Stimulated activated naive CD4-positive, alpha-beta T cell (primary cell): ENCODE measurements at places on chromosomes 7 and 10.

DNA sequence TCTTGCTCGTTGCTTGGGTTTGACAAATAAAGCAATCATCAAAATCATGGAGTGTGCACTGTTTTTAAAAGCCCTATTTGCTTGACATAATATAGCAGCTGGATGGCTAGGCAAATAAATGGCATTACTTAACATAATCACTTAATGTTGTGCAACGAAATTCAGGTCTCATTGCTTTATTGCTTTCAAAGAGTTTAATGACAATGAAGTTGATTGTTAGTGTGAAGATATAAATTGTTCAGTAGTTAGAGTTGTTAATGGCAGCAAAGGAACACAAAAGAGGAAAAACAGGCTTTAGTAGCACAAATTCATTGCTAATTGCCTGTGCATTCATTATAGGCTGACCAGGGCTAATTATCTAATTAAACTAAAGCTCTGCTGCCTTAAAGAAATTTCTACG, 7.6 kb upstream of the ADO start:
- no peak for DNase-seq

- no peak for DNase-seq
Measured at GRCh38 chr7:137032436-137032835, 164.0 kb downstream of the CHRM2 start.

DNA sequence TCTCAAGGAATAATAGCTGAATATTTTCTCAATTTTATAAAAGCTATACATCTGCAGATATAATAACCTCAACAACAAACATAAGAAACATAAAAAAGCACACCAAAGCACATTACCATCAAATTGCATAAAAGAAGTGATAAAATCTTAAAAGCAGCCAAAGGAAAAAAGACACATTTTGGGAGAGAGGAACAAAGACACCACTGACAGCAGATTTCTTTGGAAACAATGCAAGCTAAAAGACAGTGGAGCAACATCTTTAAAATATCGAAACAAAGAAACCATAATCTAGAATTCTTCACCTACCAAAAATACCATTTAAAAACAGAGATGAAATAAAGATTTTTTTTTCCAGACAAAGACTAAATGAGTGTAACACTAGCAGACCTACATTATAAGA, 55.7 kb upstream of the TEX47 start:
- no peak for DNase-seq

DNA sequence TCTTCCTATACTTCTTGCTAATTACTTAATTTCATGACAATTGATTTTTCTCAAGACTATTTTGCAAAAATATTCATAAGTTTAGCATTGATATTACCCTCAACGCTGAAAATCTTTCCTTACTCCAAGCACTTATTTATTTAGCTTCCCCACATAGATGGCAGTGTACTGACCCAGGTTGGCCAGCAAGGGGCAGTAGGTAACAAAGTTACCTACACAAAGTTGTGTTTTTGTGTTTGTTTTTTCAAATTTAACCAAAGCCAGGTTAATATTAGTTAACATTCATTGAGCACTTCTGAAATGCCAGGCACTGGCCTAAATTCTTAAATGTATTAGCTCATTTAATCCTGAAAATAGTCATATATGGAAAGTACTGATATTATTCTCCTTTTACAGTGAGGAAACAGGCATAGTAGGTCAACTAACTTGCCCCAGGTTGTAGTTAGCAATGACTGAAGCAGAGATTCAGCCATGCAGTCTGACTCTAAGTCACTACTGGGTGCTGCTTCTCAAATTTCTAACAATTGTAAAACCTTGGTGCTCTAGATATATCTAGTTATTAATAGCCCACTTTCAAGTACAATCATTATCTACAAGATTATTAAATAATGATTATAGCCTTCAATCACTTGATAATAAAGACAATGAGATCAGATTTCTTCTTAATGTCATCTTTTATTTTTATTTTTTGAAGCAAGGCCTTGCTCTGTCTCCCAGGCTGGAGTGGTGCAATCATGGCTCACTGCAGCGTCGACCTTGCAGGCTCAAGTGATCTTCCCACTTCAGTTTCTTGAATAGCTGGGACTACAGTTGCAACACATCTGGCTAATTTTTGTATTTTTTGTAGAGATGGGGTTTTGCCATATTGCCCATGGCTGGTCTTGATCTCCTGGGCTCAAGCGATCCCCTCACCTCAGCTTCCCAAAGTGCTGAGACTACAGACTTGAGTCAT, 5.8 kb upstream of the GGCT start:
- peak; percentile 23 for DNase-seq

DNA sequence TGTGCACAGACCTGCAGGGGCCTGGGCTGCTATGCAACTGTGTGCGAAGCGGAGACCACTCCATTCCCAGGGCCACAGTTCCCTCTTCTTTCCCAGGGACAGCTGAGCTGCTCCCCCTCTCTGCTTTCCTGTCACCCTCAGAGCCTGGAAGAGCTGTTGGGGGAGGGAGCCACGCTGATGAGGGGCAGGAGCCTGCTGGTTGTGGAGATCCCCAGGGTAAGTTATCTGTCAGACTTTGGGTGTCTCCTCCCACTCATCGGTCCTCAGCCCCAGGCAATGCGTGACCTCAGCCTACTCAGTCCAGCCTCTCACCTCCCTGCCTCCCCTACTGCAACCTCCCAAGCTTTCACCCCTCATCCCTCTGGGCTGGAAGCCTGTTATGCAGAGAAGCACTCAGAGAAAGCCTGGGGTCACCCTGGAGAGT, 53.5 kb downstream of the ZNF467 start:
- no peak for DNase-seq

GRCh38 chr7:34162677-34163076, 257.3 kb downstream of the BMPER start:
- DNase-seq = no peak

DNA sequence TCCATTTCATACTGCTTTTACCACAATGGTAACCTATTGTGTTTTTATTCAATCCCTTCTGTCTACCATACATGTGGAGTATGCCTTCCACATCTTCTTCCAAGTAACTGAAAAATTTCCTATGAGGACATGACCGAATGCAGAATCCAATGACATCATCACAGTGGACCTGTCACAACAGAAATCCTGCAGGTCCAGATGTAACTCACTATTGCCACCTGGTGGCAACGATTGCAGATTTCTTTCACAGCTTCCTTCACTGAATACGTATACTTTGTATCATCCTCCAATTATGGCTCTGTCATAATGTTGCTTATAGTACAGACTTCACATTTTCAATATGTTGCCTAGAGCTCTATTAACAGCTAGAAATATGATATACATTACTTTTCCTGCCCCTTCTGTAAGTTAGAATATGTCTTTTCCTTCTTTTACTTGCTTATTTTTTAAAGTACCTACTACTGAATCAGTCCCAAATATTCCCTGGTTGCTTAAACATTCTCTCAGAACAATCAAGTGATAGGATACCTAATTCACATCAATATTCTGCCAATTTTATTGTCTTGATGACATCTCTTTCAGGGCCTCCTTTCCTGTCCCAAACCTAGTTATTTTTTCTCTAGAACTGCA, 45.4 kb downstream of the SLC13A1 start:
- no peak for DNase-seq

DNA sequence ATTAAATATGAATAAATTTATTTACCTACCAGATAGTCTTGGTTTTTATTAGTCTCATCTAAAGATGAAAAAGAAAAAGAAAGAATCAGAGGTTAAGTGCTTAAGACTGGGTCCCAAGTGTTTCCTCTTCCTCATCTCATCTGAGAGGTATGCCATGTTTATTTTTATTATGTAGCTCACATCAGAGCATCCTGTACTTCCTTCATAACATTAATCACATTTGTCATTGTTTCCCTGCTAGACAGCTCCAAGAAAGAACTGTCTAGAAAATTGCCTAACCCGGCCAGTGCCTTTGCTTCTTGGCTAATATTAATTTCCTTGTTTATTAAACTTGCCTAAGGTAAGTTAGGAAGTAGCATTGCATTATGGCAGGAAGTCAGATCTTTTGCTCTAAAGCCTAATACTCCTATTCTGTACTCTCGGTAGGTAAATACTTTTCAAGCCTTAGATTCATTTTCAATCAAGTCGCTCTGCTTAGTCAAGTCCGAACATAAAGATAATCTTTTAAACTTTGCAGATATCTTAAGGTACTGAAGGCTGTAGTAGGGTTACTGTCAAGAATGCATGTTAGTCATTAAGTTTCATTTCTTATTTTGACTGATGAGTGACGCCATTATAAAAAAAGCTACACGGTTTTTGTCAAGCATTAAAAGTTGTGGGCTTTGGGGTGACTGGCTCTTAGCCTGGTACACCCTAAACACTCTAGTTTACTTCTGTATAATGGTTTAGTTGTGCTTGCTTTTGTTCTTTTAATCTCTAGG, 47.4 kb downstream of the ZMYND11 start:
- no peak for DNase-seq

GRCh38 chr10:87915989-87916388, 52.6 kb downstream of the PTEN start:
- no peak for DNase-seq

DNA sequence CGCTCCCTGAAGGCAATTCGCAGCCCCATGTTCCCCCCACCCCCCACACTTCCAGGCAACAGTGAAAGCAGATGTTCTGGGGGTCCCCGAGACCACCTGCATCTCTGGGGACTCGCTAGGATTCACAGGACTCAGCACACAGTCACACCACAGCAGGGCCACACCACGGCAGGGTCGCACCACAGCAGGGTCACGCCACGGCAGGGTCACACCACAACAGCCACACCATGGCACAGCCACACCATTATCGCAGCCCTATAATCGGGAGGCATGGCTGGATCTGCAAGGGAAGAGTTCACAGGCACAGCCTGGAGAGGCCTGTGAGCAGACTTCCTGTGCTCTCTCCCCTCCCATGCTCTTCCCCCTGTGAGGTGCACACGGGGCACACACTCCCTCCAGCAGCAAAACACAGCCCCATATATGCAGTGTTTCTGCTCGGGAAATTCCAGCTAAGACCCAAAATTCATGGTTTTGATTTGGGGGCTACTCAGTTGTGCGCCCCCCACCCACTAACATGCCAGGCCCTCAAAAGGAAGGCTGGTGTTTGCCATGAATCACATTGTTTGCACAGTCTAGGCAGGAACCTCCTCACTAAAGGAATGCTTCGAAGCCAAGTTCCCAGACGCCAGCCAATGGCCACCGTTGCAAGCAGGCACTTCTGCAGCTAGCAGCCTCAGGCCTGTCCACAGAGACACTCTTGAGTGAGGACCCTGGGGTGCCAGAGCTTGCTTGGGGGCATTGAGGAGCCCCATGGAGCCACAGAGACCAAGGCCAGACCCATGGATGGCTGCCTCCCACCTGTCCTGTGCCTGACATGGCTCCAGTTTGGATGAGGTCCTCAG, 7.0 kb upstream of the DPYSL4 start:
- no peak for DNase-seq

DNA sequence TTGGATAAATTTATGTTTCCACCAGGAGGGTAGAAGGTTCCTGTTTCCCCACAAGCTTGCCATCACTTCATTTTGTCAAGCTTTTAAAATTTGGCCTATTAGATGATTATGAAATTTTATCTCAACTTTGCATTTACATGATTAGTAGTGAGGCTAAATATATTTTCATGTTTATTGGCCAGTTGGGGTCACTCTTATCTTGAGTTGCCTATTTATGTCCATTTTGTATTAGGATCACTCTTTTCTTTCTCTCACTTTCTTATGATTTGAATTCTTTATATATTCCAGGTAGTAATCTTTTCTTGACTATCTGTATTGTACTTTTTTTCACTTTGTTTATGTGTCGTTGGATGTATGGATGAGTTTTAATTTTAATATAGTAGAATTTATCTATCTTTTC, 218.6 kb upstream of the SLC26A5 start:
- no peak for DNase-seq

DNA sequence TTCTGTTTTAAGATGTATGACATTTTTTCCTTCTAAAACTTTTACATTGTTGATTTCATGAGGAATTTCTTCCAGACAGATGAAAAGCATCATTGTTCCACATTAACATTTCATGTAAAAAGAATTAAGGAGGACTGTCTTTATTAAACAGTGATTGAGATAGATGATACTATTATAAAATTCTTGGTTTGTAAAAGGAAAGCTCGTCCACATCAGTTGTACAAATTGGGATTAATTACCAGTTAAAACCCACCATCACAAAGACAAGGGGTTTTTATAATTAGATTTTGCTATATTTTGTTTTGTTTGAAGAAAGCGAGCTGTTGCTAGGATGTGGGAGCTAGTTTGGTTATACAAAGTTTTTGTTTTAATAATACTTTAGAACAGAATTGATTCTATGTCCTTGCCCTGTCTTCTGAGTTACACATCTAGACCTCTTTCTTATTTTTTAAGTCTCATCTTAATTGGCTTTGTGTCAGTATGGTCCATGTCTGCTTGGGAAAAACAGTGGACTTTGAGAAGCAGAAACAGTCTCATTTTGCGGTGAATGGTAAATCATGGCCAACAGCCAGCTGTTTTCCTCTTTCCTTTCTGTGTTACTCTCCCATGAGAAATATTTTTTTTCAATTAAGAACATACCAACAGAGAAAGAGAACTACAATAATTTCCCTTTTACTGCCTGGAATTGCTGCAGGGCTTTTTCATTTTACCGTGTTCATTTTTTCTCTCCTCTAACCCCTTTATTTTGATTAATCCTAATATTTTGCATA, 3.2 kb downstream of the TES start:
- DNase-seq = no peak

- no peak for DNase-seq
Measured at GRCh38 chr10:132925071-132925561, 17.3 kb downstream of the CFAP46 start.

GRCh38 chr7:12549106-12549505, 21.4 kb upstream of the SCIN start:
- DNase-seq = no peak

GRCh38 chr10:24784061-24784460, 60.4 kb upstream of the ARHGAP21 start:
- DNase-seq = no peak

DNA sequence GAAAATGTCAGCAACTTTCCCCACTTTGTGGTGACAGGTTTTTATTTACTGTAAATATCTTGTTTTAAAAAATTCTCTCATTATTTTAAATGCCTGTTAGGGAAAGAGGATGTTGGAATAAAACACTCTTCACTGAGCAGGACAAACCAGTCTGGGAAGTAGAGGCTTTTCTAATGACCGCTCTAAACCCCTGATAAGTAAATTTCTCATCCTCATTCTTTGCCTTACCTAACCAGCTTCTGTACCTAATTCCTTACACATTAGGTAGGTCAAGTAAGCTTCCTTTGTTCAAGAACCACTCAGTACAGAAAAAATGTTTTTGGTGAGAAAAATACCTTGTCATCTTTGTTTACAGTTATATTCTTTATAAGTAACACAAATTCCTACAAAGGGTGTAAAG, 143.6 kb downstream of the GPR85 start:
- DNase-seq = no peak

- no peak for DNase-seq
Measured at GRCh38 chr7:87223666-87224065, 4.1 kb upstream of the TMEM243 start.

- no peak for DNase-seq
Measured at GRCh38 chr7:77752016-77752415, 46.2 kb downstream of the TMEM60 start.
